NCI-H1436 treated with DMSO at 0.1 percent for 48 hours (cell line): ENCODE measurements at places on chromosomes 11 and 22.

- DNase-seq = no peak
Measured at GRCh38 chr22:26342745-26343410, 86.2 kb upstream of the ASPHD2 start.

GRCh38 chr11:60281485-60281884 lies 1.0 kb downstream of the MS4A4A start:
- DNase-seq = no peak

GRCh38 chr22:20798218-20798617 lies 24.3 kb downstream of the SERPIND1 start:
- DNase-seq = no peak

GRCh38 chr11:67645521-67646461 lies 4.7 kb downstream of the ACY3 start:
- DNase-seq = no peak

- DNase-seq = no peak
Measured at GRCh38 chr11:32573228-32573627, 10.4 kb upstream of the EIF3M start.

GRCh38 chr11:65611028-65611757 lies 2.8 kb downstream of the MAP3K11 start:
- no peak for DNase-seq

DNA sequence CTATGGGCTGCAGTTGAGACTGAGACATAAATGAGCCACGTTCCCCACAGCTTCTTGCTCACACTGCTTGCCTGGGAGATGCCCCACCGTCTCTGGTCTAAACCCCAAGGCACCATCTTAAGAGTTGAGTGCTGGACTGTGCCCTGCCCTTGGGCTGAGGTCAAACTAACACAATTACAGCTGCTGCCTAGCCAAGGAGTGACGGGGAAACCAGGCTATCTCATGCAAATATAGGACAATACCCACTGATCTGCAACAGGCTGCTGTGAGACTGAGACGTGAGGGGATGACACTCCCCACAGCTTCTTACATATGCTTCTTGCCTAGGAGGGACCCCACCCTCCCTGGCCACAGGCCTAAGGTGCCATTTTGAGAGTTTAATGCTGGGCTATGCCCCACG lies 7.8 kb upstream of the MS4A8 start:
- no peak for DNase-seq

- no peak for DNase-seq
Measured at GRCh38 chr22:42284202-42284591, 13.7 kb upstream of the TCF20 start.

- no peak for DNase-seq
Measured at GRCh38 chr11:57653163-57653562, 3.5 kb upstream of the YPEL4 start.

GRCh38 chr11:131748151-131749050 lies 378.0 kb downstream of the NTM start:
- DNase-seq = no peak

GRCh38 chr11:88680806-88681205 lies 343.3 kb upstream of the CTSC start:
- no peak for DNase-seq

DNA sequence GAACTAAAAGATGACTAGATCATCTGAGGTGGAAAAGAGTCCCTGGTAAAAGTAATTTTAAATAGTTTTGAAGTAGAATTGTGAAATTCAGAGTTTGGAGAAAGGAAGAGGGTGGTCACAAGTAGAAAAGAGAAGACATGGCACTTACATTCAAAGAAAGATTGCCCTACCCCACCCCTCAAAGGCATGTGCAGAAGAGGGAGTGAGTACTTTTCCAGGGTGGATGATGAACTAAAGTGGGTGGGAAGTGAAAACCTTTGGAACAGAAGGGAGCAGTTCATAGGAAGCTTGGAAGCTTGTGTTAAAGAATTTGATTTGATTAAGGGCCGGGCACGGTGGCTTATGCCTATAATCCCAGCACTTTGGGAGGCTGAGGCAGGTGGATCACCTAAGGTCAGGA lies 23.6 kb downstream of the SREBF2 start:
- no peak for DNase-seq

DNA sequence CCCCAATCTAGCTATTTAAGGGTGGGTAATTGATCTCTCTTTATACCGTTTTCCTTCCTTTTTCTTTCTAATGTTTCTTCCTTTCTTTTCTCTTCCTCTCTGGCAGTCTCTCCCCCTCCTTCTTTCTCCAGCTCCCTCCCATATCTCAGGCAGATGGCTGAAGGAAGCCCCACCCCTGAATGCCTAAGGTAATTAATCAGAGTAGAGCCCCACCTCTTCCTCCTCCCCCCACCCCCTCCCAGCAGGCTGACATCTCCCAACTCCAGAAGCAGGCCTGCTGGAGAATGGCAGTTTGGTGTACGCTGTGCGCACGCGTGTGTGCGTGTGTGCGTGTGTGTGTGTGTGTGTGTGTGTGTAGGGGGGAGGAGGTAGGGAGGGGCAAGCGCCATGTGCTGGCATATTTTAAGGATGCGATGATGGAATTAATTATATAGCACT lies 122.6 kb downstream of the APOL5 start:
- DNase-seq = peak; percentile 63

GRCh38 chr22:50161508-50162390 lies 8.8 kb upstream of the PANX2 start:
- no peak for DNase-seq

GRCh38 chr11:70397983-70398833 lies at the start of gene CTTN:
CTTN (plus strand) TSS chr11:70398529; CDS start chr11:70407298, 8,769 bp downstream.
- DNase-seq = peak; percentile 36

DNA sequence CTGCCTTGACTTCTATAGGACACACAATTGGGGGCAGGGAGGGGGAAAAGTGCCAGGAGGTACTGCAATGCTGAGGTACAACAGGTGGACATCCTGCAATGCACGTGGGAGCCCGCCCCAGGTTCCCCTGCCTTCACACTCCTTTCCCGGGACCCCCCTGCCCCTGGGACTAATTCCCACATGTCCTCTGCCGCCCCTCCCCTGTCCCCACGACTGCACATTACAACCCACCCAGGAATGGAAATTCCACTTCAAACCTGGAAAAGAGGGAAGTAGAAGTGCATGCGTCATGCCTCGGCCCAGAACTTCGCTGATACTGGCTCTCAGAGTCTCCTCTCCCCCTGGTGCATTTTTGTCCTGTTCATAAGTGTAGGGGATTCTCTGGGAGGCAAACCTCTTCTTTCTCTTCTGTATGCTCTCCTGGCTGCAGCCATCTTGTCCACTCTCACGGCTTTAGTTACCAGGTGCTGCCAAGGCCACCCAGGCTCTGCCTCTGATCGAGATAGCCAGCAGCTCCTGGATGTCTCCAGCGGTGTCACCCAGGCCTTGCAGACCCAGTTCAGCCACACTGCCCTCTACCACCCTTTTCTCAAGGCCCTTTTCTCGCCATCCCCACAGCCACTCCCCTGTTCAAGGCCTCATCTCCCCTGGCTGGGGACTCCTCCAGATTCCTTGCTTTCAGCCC lies 43.7 kb downstream of the GDPD5 start:
- no peak for DNase-seq

GRCh38 chr11:1568441-1568911 lies 3.6 kb downstream of the DUSP8 start:
- DNase-seq = no peak

- no peak for DNase-seq
Measured at GRCh38 chr11:75380716-75381420, 18.4 kb upstream of the RPS3 start.

- DNase-seq = no peak
Measured at GRCh38 chr11:1041471-1041870, 5.0 kb upstream of the MUC6 start.

DNA sequence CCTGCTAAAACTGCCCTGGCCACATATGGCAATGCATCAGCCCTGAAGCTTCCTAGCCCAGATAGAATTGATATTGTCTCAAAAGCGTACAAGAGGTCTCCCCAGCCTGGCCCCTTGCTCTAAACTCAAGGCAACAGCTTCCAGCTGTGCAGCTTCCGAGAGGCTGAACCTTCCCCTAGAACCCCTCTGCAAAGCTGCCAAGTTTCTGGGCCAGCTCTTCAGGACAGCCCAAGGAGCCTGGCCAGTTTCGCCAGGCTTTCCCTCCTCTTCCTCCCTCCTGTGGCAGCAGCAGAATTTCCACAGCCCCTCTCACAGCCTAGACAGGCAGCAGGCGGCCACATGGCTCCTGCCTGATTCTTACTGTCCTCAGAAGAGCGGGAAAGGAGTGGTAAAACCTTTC lies 34.5 kb downstream of the NUMA1 start:
- DNase-seq = no peak

GRCh38 chr11:34727228-34727737 lies 106.4 kb downstream of the EHF start:
- DNase-seq = no peak

- DNase-seq = no peak
Measured at GRCh38 chr22:45053571-45053970, 43.8 kb upstream of the PHF21B start.

DNA sequence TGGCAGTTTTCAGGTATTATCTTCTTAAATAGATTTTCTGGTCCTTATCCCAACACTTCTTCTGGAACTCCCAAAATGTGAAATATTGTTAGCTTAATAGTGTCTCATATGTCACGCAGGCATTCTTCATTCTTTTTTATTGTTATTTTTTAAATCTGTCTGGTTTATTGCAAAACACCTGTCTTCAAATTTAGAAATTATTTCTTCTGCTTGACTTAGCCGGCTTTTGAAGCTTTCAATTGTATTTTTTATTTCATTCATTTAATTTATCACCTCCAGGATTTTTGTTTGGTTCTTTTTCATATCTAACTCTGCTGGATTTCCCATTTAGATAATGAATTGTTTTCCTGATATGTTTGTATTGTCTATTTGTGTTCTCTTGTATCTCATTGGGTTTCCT lies 49.9 kb downstream of the KCNQ1OT1 start:
- DNase-seq = no peak
